ENCODE measurements at places on chromosomes 3 and 15.

GRCh38 chr15:98280284-98280975, 319.9 kb downstream of the ARRDC4 start:
- no peak for DNase-seq

- DNase-seq: no peak
Measured at GRCh38 chr3:173007079-173007723, 133.8 kb downstream of the SPATA16 start.

GRCh38 chr3:68483041-68483440, 449.3 kb downstream of the TAFA4 start:
- DNase-seq: no peak

DNA sequence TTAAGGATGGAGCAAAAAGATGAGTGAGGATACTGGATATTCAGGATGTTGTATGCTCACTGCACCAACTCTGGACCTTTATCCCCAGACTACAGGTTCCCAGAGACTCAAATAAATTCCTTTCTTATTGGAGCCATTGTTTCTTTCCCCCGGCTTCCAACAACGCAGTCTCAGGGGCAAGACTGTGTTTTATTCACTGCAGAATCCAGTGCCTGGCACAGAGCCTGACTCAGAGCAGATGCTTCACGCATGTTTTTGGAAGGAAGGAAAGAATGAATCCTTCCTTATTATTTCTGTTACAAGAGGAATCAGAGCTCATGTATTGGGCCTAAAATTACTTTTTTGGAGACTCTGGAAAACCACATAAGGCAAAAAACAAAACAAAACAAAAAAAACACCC, 96.0 kb upstream of the VGLL4 start:
- DNase-seq: no peak
